ENCODE measurements at places on chromosomes 2 and 18.
A peak's percentile ranks its signal among the peaks of the same experiment; 100 is the strongest.

DNA sequence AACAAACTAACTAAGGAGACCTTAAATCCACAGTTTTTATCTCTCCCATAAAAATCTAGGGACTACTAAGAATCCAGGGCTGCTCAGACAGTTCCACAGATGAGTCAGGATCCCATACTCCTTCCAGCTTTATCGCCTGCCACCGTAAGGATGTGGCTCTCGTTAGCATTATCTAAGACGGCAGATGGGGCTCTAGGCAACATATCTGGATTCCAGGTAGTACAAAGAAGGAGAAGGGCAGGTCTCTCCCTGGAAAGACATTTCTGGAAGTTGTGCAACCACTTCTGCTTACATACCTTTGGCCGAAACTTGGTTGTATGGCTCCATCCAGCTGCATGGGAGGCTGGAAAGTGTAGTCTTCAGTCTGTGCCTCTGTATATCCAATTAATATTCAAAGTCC lies 149.4 kb downstream of the SP3 start:
- no peak for ATAC-seq

- no peak for ATAC-seq
Measured at GRCh38 chr2:69092857-69093256, 79.9 kb downstream of the ANTXR1 start.

DNA sequence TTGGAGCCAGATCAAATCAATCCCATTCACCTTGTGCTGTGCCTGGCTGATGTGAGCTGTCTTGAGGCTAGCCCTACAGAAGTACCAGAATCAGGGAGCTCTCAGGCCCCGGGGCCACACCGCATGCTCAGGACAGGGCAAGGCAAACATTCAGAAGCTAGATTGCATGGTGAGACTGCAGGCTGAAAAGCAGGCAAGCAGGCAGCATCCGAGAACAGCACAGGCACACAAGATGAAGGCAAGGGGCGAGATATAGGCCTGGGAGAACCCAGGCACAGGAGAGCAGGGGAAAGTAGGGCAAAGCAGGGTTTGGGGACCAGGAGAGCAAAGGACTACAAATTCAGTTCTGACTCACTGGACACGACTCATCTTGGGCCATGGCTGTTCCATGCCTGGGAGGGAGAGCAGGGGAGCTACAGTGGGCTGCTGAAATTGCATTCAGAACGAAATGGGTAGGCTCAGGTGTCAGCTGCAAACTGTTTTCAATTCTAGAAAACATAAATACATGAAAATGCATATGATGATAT lies 59.6 kb downstream of the GALNT14 start:
- no peak for ATAC-seq

DNA sequence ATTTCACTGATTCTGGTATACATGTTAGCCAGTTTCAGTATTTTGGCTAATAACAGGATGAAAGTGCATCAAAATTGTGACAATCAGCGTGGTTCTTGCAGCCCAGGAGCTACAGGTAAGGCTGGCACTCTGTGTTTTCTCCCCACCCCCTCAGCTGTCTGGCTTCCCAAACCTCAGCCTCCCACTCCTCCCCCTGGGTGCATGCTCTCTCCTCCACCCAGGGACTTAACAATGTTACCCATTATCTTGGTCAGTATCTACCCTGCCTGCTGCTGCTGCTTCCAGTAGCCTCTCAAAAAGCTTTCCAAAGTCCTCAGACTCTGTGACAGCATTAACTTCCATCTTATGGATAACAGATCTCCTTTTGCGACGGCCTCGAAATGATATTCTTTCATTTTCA lies 41.0 kb downstream of the TRABD2A start:
- no peak for ATAC-seq

DNA sequence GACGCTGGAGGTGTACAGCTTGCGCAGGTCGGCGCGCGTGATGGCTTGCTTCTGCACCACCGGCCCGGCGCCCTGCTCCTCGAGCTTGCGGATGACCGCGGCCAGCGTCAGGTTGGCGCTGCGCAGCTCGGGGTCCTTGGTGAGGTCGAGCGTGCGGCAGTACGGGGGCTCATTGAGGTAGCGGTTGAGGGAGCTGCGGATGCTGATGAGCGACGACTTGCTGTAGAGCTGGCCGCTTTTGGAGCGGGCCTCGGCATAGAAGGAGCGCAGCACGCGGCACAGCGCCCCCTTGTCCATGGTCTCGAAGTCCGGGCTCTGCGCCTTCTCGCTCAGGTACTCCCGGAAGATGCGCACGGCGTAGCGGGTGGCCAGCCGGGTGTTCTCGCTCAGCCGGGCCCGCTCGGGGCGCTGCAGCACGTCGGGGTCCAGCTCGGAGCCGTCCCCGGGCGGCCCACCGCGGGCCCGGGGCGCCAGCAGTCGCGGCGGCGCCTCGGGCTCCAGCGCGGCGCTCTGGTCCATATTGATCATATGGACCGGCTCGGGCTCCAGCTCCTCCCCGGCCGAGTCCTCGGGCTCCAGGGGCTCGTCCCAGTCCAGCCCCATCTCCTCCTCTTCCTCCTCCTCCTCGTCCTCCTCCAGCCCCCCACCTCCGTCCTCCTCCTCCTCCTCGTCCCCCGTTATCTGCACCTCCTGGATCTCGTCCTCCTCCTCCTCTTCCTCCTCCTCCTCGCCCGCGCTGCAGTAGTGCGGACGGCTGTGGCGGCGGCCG lies 523 bp downstream of the KCTD1 start:
- peak; percentile 53 for ATAC-seq

Data from activated CD4-positive, CD25-positive, alpha-beta regulatory T cell treated with anti-CD3 and anti-CD28 coated beads, Interleukin-2, amount 50 U/mL, for 24 hours (primary cell).